ENCODE measurements at places on chromosomes 7 and 10.

GRCh38 chr10:76523791-76524351, 1092.4 kb downstream of the LRMDA start:
- no peak for DNase-seq

DNA sequence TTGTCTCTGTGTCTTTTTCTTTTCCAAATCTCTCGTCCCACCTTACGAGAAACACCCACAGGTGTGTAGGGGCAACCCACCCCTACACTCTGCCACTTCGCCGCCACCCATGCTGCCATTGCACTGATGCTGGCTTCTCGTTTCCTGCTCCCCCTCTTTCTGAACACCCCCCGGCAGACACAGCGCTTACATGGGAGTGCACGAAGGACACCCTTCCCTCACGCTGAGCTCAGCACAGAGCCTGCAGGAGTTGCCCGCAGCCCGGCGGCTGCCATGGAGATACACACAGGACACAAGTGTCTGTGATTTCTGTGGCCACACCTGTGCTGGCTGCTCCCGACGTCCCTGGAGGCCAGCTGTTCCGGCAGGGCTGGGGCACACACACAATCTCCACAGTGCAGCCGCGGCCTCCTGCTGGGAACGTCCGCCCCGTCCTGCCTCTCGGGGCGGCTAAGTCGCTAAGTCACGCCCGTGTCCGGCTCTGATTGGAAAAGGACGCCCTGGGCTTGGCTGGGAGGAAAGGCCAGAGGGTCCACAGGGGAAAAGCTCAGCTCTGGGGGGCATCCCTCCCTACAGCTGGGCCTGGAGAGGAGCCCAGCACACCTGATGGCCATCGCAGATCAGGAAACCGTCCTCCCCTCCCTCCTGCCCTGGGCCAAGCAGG, 349.8 kb downstream of the PTPRN2 start:
- DNase-seq = no peak

GRCh38 chr10:60312818-60313588, 76.7 kb downstream of the ANK3 start:
- DNase-seq = peak; percentile 37

GRCh38 chr7:136069840-136070529, 92.8 kb upstream of the MTPN start:
- no peak for DNase-seq

DNA sequence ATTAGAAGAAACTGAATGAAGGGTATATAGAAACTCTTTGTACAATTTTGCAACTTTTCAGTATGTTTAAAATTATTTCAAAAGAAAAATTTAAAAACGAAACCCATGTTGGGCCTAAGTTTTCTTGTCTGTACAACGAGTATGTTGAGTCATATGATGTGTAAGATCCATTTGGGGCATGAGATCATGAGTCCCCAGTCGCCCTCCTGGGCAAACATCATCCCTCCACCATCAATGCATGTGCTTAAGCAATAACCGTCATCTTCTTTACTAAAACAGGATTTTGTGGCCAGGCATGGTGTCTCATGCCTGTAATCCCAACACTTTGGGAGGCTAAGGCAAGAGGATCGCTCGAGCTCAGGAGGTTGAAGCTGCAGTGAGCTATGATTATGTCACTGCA, 54.2 kb upstream of the CDCA7L start:
- DNase-seq = peak; percentile 10

DNA sequence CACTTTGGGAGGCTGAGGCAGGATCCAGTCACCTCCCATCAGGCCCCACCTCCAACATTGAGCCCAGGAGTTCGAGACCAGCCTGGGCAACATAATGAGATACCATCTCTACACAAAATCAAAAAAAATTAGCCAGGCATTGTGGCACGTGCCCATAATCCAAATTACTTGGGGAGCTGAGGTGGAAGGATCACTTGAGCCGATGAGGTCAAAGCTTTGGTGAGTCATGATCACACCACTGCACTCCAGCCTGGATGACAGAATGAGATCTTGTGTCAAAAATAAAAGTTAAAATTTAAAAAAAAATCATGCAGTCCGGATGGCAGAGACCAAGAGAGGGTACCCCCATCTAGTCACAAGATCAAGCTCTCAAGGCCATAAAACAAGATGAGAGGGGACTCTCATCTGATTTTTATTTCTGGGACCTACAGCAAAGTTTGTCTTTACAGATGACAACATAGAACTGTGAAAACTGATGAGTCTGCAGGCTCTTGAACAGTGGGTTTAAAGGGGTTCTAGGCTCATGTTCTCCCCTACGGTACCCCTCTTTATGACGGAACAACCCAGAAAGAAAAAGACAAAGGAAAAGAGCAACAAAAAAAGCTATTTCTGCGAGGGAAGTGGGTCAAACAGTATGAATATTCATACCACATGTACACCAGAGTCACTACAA, 28.9 kb upstream of the CREB3L2 start:
- peak; percentile 22 for DNase-seq

GRCh38 chr10:54576541-54576940, 224.5 kb downstream of the PCDH15 start:
- DNase-seq = no peak

DNA sequence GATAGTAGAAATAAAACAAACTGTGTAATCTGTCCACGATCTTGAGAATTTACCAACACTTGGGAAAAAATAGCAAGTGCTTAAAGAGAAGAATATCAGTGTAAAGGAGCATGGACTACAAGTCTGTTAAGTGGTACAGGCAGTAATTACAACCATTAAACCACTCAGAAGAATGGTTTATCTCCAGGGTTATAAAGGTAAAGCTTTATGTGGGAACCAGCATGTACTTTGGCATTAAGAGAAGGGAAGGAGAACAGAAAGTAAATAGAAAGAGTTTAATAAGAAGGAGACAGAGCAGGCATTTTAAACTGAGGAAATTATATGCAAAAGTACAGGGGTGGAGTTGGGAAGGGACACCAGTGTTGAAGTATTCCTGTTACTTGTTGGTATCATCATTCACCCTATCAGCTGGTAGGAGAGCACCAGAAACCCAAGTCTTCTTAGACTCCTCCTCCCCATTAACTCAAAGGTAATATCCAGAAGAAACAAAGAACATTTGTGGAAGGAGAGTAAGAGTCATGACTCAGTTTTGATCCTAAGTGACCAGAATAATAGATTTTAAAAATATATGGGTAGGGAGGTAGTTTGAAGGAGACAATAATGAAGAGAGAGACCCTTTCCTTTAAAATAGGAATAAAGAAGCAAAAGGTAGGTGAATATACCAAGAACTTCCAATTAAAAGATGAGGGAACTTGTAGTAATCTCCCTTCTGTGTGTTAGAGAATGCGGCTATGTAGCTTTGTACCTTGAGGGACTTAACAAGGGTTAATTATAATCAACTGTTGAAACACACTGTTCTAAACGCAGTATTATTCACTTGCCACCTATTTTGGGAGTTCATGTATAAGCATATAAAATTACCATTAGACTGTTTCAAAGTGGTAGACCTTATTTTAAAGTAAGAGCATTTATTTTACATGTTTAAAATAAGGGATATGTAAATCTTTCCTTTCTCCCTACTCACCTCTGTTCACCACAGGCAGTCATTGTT, 92.1 kb upstream of the STRIP2 start:
- DNase-seq = no peak

- DNase-seq = peak; percentile 41
These were observed 1.5 kb downstream of the FAM13C start for GRCh38 chr10:59360605-59361405.

DNA sequence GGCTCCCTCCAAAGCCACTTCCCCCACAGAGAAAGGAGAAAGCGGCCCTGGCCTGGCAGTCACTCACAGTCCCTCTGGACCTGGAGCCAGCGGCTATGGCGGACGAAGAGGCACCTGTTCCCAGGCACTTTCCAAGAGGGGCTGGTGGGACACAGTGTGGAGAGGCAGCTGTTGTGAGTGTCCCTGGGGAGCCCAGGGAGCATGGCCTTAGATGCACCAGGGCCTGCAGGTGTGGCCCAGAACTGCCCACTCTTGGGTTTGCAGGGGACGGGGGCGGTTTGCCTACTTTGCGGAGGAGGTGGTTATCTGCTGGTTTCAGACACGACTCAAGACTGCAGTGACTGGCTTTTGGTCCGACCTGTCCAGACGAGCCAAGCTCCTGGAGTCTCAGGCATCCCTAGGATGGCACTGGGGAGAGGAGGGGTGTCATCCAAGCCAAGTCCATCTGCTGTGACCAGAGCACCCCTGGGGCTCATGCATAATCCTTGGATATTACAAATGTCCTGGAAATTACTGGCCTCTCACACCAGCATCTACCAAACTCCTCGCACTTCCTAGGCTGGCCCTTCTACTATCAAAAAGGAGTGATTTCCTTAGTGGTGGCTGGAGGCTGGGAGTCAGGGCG, 18.4 kb downstream of the CTBP2 start:
- DNase-seq = no peak

DNA sequence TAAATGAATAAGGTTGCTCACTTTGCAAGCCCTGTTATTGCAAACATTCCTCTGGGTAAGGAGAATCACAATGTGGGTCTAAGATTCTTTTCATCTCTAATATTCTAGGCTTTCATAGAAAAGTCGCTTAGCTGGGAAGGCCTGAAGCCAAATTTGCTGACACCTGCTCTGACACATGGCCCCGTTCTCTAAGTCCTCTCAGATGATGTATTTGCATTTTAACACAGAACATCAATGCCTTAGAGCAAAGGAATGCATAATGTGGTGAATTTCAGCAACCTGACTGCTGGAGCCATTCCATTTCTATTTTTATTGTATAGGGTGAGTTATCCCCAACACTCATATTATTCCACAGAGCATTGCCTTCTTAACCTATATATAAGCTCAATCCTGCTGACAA, 682.1 kb upstream of the NRP1 start:
- no peak for DNase-seq

GRCh38 chr7:42247301-42247700, 10.3 kb upstream of the GLI3 start:
- no peak for DNase-seq

DNA sequence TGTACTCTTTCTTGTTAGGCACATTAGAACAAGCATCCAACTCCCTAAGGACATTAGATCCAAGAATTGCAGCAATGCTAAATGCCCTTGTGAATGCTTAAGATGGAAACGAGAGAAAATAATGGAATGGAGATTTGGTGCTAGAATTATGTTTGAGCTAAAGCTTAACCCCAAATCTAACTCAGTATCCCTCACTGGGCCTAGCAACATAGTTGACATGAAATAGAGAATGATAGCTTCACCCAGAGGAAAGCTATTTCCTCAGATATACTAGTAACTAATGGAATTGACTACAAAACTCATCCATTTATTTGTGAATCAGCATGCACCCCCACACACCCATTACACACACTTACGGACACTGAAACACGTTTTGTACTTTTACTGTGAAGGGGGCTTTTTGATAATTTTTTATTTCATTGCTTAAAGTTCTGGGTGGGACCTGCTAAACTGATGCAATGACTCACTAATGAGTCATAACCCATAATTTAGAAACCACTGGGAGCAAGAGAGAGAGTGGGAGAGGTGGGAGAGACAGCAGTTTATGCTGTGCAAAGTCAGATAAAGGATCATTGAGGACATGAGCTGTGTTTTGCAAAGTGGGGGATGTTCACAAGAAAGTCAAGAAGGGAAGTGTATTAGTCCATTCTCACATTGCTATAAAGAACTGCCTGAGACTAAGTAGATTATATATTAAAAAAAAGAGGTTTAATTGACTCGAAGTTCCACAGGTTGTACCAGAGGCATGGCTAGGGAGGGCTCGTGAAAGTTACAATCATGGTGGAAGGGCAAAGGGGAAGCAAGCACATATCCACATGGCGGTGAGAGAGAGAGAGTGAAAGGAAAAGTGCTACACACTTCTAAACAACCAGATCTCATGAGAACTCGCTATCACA, 382.7 kb downstream of the SFMBT2 start:
- no peak for DNase-seq

DNA sequence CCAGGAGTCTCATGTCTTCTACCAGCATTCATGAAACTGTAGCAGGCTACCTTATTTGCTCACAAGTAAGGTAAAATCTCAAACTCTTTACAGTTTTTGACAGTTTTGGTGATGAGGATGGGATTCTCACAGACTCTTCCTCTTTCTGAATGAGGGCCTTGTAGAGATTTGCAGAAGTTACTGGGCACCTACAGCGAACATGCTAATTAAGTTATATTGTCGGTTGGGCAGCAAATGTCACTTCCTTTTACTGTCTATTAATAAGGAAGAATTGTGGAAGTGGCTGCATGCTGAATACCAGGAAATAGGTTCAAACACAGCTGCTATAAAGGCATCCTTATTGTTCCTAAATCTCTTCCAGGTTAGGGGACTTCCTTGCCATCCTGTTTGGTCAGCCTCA, 189.6 kb downstream of the DNAJC1 start:
- DNase-seq = no peak

GRCh38 chr7:117023325-117023854, 70.1 kb downstream of the ST7 start:
- DNase-seq = no peak

- peak; percentile 41 for DNase-seq
These were observed 36.9 kb downstream of the AKR1B1 start for GRCh38 chr7:134422008-134422407.

DNA sequence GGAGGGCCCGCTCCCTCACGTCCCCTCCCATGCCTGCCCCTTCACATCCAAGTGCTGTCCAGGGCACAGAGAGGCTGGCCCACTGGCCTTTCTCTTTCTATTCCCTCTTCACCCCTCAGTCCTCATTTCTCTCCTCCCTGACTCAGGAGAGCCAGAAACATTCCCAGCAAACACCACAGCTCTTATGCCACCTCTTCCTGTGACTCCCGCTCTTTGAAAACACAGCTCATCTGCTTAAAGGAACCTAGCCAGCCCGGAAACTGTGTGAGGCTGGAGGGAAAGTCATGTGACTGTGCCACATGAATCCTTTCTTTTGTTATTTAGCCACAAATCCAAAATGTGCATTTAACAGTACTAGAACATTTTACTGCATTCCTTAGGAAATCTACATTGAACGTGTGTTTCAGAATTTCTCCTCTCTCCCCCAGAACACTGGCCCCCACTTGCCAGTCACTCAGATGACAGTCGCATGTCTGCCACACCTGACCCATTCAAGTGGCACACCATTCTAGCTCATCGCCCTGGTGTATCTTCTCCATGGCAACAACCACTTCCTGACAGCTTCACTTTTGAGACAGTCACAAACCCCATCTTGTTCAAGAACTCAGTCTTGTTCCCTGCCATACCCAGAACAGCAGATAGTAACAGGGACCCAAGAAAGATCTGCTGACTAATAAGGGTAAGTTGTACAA, 42.8 kb downstream of the GRB10 start:
- DNase-seq = no peak

GRCh38 chr7:86942995-86943394, 116.5 kb downstream of the ELAPOR2 start:
- no peak for DNase-seq

DNA sequence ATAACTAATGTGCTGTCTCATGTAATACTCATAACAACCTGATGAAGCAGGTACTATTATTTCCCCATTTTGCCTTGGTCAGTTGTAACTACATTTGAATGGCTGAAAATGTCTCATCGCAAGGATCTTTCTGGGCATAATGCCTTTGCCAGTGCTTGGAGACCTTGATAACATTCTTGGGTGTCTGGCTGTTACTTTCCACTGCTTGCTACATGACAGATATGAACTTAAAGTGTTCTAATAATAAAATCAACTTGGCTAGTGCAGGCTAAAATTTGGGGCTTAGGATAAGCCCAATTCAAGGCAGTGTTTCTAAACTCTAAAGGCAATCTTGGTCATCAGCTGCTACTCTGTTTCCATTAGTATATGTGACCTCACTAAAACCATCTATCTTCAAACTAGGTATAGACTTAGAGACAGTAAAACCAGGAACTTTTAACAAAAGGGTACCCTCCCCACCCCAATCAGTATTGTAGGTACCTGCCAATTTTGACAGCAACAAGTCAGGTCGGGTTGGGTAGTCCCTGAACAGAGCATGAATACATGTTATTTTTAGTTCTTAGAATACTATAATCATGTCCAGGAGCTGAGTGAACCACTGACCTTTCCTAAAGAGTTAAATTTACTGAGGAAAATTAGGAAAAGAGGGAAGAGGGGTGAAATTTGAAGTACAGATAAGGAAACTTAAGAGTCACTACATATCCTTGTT, 68.2 kb upstream of the AHR start:
- DNase-seq = peak; percentile 62
